Epithelial cell of proximal tubule (primary cell): ENCODE measurements at places on chromosomes 5 and 9. TPM values are rescaled to one million over a fixed set of nuclear protein-coding genes. Genes with fewer than 3 reads are reported as not detected.
A peak's percentile ranks its signal among the peaks of the same experiment; 100 is the strongest.

GRCh38 chr5:91867799-91868198, 484.7 kb upstream of the ARRDC3 start:
- DNase-seq: no peak

DNA sequence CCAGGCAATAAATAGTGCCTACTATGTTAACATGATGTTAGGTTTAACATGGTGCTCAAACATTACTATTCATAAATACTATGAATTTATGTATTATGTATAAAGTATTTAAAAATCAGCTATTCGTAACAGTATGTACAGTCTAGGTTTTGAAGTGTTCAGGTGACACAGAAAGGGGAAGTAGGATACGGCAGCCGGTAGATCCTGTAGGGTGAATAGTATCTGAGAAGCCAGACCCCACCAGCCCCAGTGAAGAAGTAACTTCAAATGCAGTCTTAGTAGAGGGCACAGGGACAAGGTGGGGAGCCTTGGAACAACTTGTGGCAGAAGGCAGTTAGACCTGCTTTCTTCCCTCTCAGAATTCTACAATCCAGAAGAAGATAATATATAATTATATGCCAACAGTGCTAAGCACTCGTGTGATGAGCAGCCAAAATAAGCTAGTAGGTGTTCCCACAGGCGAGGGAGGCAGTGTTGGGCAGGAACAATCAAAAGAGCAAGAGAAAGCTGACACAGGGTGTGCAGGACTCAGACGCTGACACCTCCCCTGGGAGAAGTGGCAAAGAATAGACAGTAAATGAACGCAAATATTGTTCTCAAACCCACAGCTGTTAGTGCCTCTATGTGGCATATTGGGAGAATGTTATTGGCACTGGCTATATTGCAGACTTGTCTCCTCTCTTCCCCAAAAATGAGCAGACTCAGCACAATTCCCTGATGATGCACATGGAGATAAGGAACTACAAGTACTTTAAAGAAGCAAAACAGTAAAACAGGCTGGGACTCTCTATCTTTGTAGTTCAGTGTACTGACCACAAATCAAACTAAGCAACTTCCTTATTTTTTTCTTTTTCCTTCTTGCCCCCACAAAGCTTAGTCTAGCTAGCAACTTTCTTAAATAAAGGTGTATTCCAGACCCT, 4.6 kb downstream of the ZNF367 start:
- no peak for DNase-seq

GRCh38 chr9:110340306-110340705, 2.6 kb upstream of the TXNDC8 start:
- DNase-seq: no peak

- DNase-seq: no peak
Observed at GRCh38 chr5:158670201-158670600, 429.5 kb downstream of the EBF1 start.

DNA sequence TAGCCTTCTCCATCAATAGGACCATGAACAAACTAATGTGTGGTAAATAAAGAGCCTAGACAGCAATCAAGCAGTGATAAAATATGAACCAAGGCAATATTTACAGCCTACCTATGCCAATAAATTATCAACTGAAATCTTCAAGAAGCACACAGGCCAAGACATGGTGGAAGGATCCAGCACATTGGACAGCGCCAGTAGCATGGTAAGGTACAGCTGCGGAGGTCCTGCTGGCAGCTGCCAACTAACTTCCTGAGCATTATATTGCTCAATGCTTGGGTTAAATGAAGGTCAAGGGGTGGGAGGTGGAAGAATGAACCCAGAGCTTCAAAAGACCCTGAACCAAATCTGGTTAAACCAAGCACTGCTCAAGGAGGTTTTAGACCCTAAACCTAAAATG, 16.5 kb upstream of the SPDL1 start:
- no peak for DNase-seq

DNA sequence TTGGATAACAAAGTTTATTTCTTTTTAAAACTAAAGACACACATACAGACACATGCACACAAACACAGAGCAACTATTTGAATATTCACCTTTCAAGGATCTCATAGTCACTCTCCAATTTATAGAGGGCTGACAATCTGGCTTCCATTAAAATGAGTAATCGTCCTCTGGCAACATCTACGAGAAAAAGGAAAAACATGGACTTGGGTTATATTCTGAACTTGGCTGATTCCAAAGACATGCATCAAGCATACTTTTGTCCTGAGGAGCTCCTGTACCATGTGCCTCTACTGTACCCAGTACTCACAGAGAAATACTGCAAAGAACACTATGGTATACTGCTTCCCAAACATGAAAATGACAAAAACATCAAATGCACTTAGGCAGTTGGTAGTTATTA, 15.4 kb downstream of the IARS1 start:
- DNase-seq: no peak

DNA sequence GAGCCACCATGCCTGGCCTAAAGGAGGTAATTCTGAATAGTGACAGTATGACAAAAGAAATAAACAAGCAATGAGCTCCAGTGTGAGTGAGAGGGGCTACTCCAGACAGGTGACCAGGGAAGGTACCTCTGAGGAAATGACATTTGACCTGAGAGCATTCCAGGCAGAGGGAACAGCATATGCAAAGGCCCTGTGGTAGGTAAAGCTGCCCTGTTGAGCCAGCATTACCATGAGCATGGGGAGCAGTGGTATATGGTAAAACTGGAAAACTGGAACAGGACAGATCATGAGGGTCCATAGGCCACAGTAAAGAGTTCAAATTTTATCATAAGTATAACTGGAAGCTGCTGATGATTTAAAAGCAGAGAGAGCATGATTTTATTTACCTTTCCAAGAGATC, 6.0 kb upstream of the SFXN1 start:
- no peak for DNase-seq

- DNase-seq: no peak
Observed at GRCh38 chr5:97854871-97855762, 672.1 kb upstream of the RIOK2 start.

GRCh38 chr5:131986161-131986912, 25.1 kb downstream of the ACSL6 start:
- DNase-seq: no peak

GRCh38 chr9:86766912-86767311, 180.4 kb downstream of the GAS1 start:
- DNase-seq: peak; percentile 90

DNA sequence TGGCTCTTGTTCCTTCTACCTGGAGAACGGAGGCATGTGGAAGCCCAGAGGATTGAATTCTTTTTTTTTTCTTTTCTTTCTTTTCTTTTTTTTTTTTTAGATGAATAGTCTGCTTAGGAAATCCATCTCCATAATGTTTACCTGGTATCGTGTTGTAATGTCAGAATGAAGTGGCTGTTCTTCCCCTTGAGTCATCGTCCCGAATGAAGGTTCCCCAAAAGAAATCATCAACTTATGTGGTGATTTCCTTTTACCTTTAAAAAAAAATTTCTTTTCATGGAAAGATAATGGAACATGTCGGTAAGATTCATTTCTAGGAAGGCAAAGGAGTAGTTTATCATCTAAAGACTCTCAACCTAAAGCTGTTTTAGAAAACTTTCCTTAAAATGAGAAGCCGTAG, 59.7 kb downstream of the DOCK8 start:
- no peak for DNase-seq

- peak; percentile 20 for DNase-seq
Observed at GRCh38 chr5:148205044-148205806, 2.4 kb downstream of the SPINK6 start.

GRCh38 chr9:4558371-4558998, 68.2 kb downstream of the SLC1A1 start:
- DNase-seq: no peak

DNA sequence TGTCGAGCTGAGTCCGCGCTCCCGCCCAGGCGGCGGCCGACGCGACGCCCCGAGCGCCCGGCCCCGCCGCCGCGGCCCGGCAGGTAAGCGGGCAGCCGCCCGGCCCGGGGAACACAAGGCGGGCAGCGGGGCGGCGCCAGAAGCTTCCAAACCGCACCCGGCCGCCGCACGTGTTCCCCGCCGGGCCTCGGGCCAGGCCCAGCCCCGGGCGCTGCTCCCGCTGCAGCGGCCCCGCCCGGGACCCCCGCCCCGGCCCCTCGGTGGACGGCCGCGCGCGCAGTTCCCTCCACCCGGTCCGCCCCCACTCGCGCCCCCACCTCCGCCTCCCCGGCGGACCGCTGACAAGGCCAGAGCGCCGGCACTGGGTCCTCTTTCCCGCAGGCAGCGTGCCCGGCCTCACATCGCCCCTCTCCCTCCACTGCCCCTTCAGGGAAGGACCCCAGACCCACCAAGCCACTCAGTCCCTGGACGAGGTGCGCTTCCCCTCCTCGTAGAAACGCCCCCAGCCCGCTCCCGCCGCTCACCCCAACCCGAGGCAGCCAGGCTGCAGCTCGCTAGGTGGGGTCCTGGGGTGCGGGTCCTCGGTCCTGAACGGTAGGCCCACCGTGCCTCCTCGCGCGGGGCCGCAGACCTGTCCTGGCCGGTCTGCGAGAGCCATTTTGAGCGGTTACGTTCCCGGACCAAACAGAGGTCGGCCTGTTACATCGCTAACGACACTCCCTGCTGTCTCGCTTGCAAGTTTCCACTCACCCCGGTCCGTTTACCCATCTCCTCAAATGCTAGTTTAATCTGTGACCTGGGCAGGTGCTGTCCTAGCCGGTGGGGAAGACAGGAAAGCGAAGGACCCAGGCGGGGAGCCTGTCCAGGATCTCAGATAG, 475 bp downstream of the WDR5 start:
- no peak for DNase-seq

DNA sequence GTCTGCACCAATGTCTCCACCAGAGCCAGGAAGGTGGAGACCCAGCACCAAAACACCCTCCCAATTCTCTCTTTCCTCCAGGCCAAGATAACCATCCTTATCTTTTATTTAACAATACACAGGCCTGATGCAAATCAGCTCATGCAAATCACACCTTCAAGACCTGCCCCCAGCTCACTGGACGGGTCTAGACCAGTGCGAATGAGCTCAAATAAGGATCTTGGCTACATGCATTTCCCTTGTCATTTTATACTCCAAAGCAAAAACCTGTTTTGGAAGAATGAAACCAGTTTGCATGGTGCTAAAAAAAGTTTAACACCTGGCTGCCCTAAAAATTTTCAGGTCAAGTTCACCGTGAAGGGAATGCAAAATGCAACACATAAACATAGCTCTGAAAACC, 31.9 kb upstream of the DAPK1 start:
- DNase-seq: no peak

DNA sequence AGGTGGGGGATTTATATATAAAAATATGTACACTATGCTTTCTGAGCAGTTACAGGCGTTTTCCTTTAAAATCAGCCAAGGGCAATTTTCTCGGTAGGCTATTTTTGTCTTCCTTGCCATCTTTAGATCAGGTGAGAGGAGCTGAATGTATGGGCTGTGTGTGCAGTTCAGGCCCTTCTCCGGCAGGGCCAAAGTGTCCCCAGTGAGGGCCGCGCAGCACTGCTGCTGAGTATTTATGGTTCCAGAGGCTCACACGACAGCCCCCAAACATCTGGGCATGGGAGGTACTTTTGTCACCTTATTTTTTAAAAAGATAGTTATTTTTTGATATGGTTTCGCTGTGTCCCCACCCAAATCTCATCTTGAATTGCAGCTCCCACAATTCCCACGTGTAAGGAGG, 11.5 kb downstream of the GFPT2 start:
- no peak for DNase-seq

GRCh38 chr9:113963017-113963620, 87.0 kb downstream of the ZNF618 start:
- DNase-seq: no peak

DNA sequence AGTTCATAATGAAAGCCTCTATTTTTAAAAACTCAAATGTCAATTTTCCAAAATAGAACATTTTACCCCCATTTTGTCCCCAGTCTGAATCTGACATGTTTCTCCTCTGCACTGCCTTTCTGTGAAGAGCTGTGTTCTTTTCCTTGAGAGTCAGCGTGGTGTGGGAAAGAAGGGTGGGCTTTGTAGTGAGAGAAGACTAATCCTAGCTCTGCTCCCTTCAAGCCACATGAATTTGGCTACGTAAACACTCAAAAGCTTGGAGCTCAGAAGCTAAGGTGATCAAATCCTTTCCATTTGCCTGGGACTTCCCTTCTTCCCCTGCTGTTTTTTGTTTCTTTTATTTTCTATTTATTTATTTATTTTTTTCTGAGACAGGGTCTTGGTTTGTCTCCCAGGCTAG, 598.5 kb downstream of the TLR4 start:
- no peak for DNase-seq

- DNase-seq: no peak
Observed at GRCh38 chr9:114709636-114710035, 27.6 kb upstream of the TEX48 start.

DNA sequence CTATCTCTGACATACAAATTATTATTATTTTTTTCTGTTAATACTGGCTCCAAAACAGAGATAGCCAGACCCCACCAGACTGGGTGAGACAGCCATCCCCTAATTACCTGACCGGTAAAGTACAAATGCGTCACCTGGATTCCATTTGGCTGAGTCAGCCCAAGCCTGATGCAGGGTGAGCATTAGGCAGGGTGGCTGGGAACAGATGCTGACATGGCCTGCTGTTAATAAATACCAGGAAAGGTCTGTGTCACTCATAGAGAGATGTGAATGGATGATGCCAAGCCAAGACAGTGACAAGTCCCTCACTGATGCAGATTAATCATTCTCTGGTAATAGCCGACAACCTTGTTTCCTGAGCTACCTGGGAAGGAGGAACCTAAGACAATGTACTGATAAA, 183.5 kb downstream of the TRIM32 start:
- DNase-seq: peak; percentile 95

- no peak for DNase-seq
Observed at GRCh38 chr9:33153666-33154065, 13.5 kb downstream of the B4GALT1 start.

DNA sequence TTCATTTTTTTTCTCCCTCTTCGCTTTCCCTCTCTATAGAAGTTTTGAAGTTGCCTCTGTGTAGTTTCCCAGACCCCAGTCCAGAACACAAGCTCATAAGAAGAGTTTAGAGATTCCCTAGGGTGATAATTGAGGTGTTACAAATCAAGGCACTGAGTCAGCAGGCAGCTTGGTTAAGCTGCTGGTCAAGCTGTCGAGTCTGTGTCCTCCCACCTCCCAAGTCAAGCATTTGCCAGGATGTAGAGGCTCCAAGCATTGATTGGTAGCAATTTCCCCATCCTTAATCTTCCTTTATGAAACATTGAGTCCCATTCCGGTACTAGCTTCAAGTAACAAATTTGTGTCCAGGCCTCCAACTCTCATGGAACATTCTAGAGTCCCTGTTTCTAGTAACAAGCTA, 47.5 kb upstream of the SLC1A1 start:
- no peak for DNase-seq

Gene BICD2
- 32.2 and 35.0 TPM in 2 replicates for total RNA-seq

Gene KIAA0825
- 0.87 and 0.92 TPM in 2 replicates for total RNA-seq

Gene GPX8
- total RNA-seq: 38.8 and 58.5 TPM in 2 replicates

Gene TMC1
- total RNA-seq: not detected in 2 replicates

Gene TNIP1
- 241 and 255 TPM in 2 replicates for total RNA-seq

Gene DBH
- not detected in 2 replicates for total RNA-seq

Gene OBP2B
- total RNA-seq: not detected in 2 replicates

Gene ACSL6
- 0.35 TPM in 1 of 2 replicates, not detected in the other for total RNA-seq

Gene KIF20A
- 49.6 and 82.9 TPM in 2 replicates for total RNA-seq

Gene ASS1
- total RNA-seq: 6.3 and 9.4 TPM in 2 replicates

Gene ZMAT2
- 38.3 and 43.6 TPM in 2 replicates for total RNA-seq

Gene GABRA6
- not detected in 2 replicates for total RNA-seq

Gene NFX1
- total RNA-seq: 14.2 and 15.6 TPM in 2 replicates

Gene POLR3G
- total RNA-seq: 25.2 and 28.4 TPM in 2 replicates

Gene RAD23B
- 62.8 and 82.8 TPM in 2 replicates for total RNA-seq

Gene GFPT2
- total RNA-seq: 0.29 and 2.4 TPM in 2 replicates
